ENCODE measurements at places on chromosomes 6 and 20.

- DNase-seq: no peak
These were observed 4.4 kb downstream of the SULF2 start for GRCh38 chr20:47780720-47781389.

DNA sequence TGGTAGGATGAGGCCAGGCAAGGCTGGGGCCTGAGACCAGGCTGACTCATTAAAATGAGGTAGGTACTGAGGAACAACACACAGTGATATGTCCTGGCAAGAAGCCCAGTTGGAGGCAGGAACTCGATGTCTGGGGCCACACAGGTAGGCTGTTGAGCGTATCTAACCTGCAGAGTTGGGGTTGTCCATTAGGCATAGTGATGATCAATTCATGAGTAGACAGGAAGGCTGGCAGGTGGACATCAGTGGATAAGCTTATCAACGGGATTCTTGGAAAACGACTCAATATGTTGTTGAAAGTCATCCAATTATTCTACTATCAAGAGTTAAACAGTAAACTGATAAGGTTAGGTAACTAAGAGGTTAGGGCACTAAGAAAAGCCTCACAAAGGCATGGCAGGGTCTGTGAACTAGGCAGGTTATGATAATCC is 193.2 kb upstream of the COL21A1 start:
- no peak for DNase-seq

GRCh38 chr6:62446647-62447316 is 160.8 kb upstream of the KHDRBS2 start:
- DNase-seq: no peak

DNA sequence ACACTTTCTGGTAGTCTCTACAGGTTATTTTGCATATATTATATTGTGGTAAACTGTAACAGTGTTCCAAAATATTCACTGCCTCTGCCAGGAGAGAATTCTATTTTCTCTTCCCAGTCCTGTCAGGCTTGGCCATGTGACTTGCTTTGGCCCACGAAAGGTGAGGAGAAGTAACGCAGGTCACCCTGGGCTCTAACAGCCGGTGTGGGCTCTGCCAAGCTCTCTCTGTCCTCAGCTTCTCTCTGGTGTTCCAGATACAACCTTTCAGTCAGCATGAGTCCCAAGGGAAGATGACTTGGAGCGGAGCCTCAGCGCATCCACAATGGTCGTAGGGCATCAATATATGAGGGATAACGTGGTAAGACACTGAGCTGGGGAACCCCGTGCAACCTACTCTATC is 113.0 kb upstream of the RREB1 start:
- no peak for DNase-seq

- no peak for DNase-seq
These were observed 42.8 kb downstream of the FNDC1 start for GRCh38 chr6:159212028-159212427.

- no peak for DNase-seq
These were observed 126.0 kb upstream of the PMEPA1 start for GRCh38 chr20:57835588-57836455.

GRCh38 chr6:25280344-25281074 is 1.3 kb downstream of the CARMIL1 start:
- no peak for DNase-seq

- no peak for DNase-seq
These were observed 58.0 kb upstream of the FRMD1 start for GRCh38 chr6:168137024-168137423.

GRCh38 chr6:159469443-159469842 is 223.6 kb downstream of the SOD2 start:
- no peak for DNase-seq

GRCh38 chr6:129759796-129760605 is 50.0 kb upstream of the ARHGAP18 start:
- no peak for DNase-seq

DNA sequence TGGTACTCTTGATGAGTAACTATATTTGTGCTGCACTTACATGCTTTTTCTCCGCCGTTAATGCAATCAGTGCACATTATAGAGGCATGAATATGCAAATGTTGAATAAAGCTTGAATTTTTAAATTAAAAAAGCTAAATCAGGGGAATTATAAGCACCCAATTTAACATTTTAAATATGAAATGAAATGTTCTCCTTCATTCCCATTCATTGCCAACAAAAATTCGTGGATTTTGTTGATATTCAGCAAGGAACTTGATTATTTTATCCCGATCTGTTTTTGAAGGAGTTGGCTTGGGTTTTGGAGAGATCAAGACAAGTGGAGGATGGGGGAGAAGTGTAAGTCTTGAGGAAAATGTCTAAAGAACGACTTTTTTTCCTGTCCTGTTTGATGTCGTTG is 318.7 kb upstream of the SOX4 start:
- DNase-seq: no peak

DNA sequence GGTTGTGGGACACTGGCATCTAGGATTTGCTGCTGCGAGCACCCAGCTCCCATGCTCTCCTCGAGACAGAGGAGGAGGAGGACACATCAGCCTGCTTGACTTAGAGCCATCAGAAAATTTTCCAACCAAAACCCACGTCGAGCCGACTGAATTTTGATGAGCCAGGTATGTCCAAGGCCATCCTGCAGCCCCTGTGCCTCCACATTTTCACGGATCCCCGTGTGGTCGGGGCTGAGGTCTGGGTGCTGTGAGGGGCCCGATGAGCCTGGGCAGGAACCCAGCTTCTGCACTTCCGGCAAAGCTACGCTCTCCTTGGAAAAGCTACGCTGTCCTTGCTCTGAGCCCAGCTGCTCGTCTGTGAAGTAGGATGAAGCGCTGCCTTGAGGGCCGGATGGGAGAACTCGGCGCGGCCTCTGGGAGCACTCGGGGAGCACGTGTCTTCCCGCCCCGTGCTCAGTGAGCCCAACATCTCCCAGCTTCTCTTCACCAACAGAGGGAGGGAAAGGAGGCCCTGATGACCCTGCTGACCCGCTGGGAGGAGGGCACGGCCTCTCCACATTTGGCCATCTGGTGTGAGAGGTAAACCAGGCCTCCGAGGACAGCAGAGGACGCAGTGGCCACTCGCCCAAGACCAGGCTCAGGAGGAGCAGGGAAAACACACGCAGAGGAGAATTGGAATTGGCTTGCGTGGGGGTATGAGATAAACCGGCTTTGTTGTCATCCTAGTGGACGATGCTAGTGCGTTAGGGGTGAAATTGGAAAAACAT is 33.9 kb downstream of the PSMG4 start:
- no peak for DNase-seq
